Esophagus squamous epithelium (tissue), 5 donors: ENCODE measurements at places on chromosomes 3 and 15. TPM values are rescaled to one million over a fixed set of nuclear protein-coding genes. Genes with fewer than 3 reads are reported as not detected.

GRCh38 chr3:69142090-69142489 lies 19.7 kb upstream of the LMOD3 start:
- no peak overlapping the region for H3K27ac ChIP-seq
- DNase-seq = no peak
- no peaks in the 10 kb centered on the region for H3K27me3 ChIP-seq
- H3K4me3 ChIP-seq = no peak overlapping the region

Gene WWTR1
- 116 TPM for total RNA-seq

DNA sequence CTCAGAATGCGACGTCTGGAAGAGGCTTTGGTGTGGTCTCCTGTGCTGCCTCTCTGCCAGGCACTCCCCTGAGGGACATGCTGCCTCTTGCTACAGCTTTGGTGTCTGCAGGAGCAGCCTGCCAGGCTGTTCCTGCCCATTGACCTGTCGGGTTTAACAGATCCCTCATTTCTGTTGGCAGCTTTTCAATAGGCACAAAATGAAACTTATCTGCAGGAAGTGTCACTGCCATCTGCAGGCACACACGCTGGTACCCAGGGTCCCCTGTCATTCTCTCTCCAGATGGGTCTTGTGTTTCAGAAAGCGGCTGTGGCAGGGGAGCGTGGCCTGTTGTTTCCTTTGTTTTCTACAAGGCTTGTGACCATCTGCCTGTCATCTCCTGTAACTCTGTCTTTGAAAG lies 328.3 kb upstream of the CHRM5 start:
- H3K4me3 ChIP-seq = no peak overlapping the region
- H3K27me3 ChIP-seq = no peaks in the 10 kb centered on the region
- no peaks in the 10 kb centered on the region for H3K36me3 ChIP-seq
- no peak overlapping the region for H3K27ac ChIP-seq
- H3K4me1 ChIP-seq = no peaks in the 10 kb centered on the region
- no peak for DNase-seq

DNA sequence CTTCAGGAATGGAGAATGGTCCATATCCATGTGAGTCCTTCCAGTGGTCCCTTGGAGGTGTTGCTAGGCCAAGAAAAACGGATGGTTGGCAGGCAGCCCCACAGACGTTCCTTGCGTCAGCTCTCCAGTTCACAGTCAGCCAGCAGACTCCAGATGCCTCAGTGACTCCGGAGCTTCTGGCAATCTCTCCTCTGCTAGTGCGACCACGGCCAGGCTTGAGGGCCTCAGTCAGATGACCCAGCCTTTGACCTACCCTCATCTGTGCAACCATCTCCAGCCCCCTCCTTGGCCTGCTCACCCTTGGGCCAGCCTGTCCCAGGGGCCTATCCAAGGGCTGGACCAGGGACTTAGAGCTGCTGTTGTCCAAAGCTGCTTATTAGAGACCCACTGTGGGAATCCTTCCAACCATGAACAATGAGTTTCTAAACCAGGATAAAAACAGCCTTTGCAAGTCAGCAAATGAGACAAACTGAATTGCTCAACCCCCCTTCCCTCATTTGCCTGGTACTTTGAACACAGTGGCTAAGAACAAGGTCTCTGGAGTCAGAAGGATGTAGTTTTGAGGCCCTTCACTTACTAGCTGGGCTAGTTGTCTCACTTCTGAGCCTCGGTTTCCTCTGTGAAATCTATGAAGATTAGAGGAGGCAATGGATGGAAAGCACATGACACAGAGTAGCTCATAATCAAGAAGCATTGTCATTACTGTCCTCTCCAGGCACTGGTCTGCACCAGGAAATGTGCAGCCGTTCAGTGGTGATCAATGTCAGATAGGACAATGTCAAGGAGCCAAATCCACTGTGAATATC lies 44.8 kb downstream of the ANP32A start:
- DNase-seq = no peak
- peak overlapping the region; percentile 51 for H3K27ac ChIP-seq
- H3K36me3 ChIP-seq = no peaks in the 10 kb centered on the region
- H3K4me1 ChIP-seq = peaks cover 19% of the 10 kb centered on the region
- H3K4me3 ChIP-seq = no peak overlapping the region

GRCh38 chr3:158532099-158532734 lies 38.8 kb upstream of the MLF1 start:
- H3K27me3 ChIP-seq = no peaks in the 10 kb centered on the region
- no peak overlapping the region for H3K27ac ChIP-seq
- no peaks in the 10 kb centered on the region for H3K4me1 ChIP-seq
- no peaks in the 10 kb centered on the region for H3K36me3 ChIP-seq
- H3K4me3 ChIP-seq = no peak overlapping the region

- peaks cover 7% of the 10 kb centered on the region for H3K4me1 ChIP-seq
- no peaks in the 10 kb centered on the region for H3K36me3 ChIP-seq
- no peak overlapping the region for H3K4me3 ChIP-seq
- no peaks in the 10 kb centered on the region for H3K27me3 ChIP-seq
- no peak for DNase-seq
Measured at GRCh38 chr3:9195390-9195789, 54.1 kb downstream of the SRGAP3 start.

- no peak overlapping the region for H3K27ac ChIP-seq
- H3K4me1 ChIP-seq = no peaks in the 10 kb centered on the region
- no peaks in the 10 kb centered on the region for H3K27me3 ChIP-seq
- no peaks in the 10 kb centered on the region for H3K36me3 ChIP-seq
- H3K4me3 ChIP-seq = no peak overlapping the region
Measured at GRCh38 chr3:128855569-128855968, 23.9 kb upstream of the ACAD9 start.

- no peaks in the 10 kb centered on the region for H3K4me1 ChIP-seq
- no peak overlapping the region for H3K4me3 ChIP-seq
- peaks cover 41% of the 10 kb centered on the region for H3K36me3 ChIP-seq
- no peak for DNase-seq
Measured at GRCh38 chr3:49509028-49509561, 39.0 kb downstream of the DAG1 start.

DNA sequence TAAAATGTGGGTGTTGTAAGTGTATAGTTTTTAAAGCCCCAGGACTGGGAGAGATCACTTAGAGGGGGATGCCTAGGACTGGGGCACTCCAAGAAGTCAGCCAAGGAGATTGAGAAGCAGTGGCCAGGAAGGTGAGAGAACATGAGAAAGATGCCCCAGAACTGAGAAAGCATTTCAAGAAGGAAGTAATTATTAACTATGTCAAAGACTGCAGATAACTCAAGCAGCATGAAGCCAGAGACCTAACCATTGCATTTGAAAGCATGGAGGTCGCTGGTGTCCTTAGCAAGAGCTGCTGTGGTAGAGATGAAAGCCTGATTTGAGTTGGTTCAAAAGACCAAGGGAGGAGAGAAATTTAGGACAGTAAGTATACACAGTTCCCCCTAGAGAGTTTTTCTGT lies 30.6 kb upstream of the SLC2A2 start:
- no peaks in the 10 kb centered on the region for H3K4me1 ChIP-seq
- no peaks in the 10 kb centered on the region for H3K27me3 ChIP-seq
- no peak overlapping the region for H3K27ac ChIP-seq
- no peaks in the 10 kb centered on the region for H3K36me3 ChIP-seq

GRCh38 chr15:48479751-48480150 lies 148.5 kb downstream of the DUT start:
- H3K27me3 ChIP-seq = no peaks in the 10 kb centered on the region
- no peak overlapping the region for H3K27ac ChIP-seq
- peaks cover 8% of the 10 kb centered on the region for H3K4me1 ChIP-seq

DNA sequence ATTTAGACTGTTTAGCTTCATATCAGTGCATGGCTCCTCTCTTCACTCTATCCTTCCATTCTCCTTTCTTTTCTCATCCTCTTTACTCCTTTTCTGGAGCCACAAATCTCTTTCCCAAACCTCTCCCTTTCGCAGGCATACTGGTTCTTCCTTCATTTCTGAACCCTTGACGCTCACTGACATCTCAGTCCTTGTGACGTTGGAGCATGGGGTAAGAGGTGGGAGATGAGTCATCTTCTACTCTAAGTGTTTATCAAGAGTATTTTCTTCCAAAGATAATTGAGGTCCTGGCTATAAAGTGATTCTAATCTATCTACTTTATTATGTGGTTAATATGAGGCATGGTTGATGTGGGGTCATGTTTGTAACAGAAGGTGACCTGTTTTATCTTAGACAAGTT lies 414.2 kb downstream of the AGBL1 start:
- no peak overlapping the region for H3K27ac ChIP-seq
- H3K4me3 ChIP-seq = no peak overlapping the region
- no peaks in the 10 kb centered on the region for H3K27me3 ChIP-seq

- no peaks in the 10 kb centered on the region for H3K4me1 ChIP-seq
- no peaks in the 10 kb centered on the region for H3K36me3 ChIP-seq
- no peak overlapping the region for H3K27ac ChIP-seq
- no peak overlapping the region for H3K4me3 ChIP-seq
- no peaks in the 10 kb centered on the region for H3K27me3 ChIP-seq
Measured at GRCh38 chr3:149421764-149422163, 44.3 kb upstream of the TM4SF1 start.

DNA sequence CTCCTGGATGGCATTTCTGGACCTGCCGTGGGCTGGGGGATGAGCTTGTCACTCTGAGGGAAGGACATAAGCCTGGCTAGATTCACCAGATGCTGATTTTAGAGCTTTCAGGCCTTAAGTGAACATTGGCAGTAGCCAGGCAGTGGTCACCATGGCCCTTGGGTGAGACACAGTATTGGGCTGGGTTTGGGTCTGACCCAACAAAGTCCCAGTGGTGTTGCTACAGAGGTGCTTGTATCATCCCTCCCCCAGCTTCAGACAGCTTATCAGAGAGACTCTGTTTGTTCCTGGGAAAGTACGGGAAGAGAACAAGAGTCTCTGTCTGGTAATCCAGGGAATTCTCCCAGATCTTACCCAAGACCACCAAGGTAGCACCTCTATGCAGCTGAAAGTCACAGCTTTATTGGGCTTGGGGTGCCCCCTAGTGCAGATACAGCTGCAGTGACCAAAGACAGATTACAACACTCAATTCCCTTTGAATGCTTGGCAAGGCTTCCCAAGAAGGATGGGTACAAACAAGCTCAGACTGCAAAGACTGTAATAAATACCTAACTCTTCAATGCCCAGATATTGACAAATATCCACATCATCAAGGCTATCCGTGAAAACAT lies 9.8 kb upstream of the RUVBL1 start:
- H3K27me3 ChIP-seq = peaks cover 9% of the 10 kb centered on the region
- no peak overlapping the region for H3K4me3 ChIP-seq
- H3K27ac ChIP-seq = no peak overlapping the region

Gene ERC2
- total RNA-seq = 1.5 TPM

Gene PLSCR2
- not detected for total RNA-seq

DNA sequence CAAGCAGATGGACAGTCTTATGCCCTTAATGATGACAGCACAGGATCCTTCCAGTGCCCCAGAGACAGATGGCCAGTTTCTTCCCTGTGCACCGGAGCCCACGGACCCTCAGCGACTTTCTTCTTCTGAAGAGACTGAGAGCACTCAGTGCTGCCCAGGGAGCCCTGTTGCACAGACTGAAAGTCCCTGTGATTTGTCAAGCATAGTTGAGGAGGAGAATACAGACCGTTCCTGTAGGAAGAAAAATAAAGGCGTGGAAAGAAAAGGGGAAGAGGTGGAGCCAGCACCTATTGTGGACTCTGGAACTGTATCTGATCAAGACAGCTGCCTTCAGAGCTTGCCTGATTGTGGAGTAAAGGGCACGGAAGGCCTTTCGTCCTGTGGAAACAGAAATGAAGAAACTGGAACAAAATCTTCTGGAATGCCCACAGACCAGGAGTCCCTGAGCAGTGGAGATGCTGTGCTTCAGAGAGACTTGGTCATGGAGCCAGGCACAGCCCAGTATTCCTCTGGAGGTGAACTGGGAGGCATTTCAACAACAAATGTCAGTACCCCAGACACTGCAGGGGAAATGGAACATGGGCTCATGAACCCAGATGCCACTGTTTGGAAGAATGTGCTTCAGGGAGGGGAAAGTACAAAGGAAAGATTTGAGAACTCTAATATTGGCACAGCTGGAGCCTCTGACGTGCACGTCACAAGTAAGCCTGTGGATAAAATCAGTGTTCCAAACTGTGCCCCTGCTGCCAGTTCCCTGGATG lies 198.7 kb downstream of the AKAP13 start:
- no peak for DNase-seq
- no peak overlapping the region for H3K4me3 ChIP-seq
- H3K36me3 ChIP-seq = no peaks in the 10 kb centered on the region
- H3K27me3 ChIP-seq = no peaks in the 10 kb centered on the region
- H3K27ac ChIP-seq = peak overlapping the region; percentile 93

GRCh38 chr3:112132975-112133448 lies at the start of gene GCSAM:
GCSAM (minus strand) TSS chr3:112133248; CDS start chr3:112133120, 128 bp downstream.
- peak within 1 kb of the TSS; percentile 58 for H3K27ac ChIP-seq
- no peaks in the 10 kb centered on the region for H3K27me3 ChIP-seq
- no peak for DNase-seq
- H3K4me1 ChIP-seq = peaks cover 23% of the 10 kb centered on the region

DNA sequence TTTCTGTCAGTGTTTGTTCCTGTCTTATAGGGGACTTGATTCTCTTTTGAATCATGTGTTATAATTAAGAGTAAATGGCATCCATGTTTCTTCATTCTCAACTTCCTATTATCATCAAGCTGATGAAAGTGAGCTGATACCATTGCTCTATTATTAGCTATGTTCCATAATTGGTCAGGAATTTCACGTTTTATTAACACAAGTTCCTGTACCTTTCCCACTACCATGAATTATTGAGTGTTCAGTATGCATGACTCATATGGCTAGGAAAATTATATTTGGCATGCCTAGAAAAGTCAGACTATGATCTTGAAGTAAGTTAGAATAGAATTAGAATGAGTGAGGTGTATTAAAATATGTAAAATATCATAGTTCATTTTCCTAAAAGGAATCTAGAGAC lies 278.9 kb upstream of the LRRC3B start:
- DNase-seq = no peak
- H3K4me1 ChIP-seq = no peaks in the 10 kb centered on the region
- no peak overlapping the region for H3K4me3 ChIP-seq
- H3K36me3 ChIP-seq = no peaks in the 10 kb centered on the region
- H3K27me3 ChIP-seq = no peaks in the 10 kb centered on the region
- no peak overlapping the region for H3K27ac ChIP-seq

DNA sequence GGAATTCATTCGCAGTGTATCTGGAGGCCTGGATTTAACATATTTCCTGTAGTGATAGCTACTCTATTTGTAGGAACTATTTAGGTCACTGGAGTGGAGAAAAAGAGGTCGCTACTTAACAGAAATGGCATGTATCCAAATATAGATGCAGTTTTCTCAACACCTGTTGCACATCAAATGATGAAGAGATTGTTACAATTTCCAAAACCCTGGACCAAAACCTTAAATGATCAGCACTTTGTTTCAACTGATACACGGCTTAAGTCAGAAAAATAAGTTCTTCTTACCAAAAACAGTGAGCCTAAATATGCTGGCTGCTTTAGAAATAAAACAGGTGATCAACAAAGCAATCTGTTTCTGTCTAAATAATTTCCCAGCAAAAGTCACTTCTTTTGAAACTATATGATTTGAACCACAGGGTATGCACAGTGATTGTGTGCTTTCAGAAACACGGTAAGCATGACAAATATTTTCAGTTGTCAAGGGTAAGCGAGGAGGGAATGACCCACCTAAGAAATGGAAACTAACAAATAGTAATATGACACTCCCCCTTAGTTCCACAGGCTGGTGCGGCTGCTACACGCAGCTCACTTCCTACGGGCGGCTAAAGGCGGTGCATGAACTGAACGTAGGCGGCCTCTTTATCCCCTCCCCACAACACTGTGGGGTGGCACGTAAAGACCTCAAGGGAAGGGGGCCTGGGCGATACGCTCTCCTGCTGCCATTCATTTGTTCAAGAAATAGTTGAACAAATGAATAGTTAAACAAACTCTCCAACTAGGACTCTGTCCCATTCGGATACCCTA lies 1.1 kb downstream of the EHD4 start:
- peak overlapping the region; percentile 95 for H3K4me3 ChIP-seq
- no peaks in the 10 kb centered on the region for H3K36me3 ChIP-seq
- H3K27me3 ChIP-seq = no peaks in the 10 kb centered on the region
- DNase-seq = no peak
- peak overlapping the region; percentile 96 for H3K27ac ChIP-seq
- peaks cover 12% of the 10 kb centered on the region for H3K4me1 ChIP-seq

Gene OR5H15
- total RNA-seq = not detected
